Thyroid gland (tissue), 4 donors: ENCODE measurements at places on chromosomes 2 and 18. TPM values are rescaled to one million over a fixed set of nuclear protein-coding genes. Genes with fewer than 3 reads are reported as not detected.

DNA sequence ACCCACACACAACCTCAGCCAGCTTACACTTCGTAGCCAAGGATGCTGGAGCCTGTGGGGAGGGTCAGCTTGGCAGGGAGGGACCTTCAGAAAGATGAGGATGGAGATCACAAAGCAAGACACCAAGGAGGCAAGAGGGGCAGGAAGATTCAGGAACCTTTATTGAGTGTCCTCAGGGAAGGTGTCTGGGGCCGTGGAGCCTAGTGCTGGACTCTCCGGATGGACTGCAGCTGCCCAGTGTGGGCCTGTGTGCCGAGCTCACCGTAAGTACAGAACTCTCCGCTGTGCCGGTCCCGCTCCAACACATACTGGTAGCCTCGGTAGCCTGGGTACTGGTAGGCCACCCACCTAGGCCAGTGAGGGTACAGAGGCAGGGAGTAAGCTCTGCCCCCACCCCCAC is 3.2 kb downstream of the CRYBA2 start:
- peaks cover 50% of the 10 kb centered on the region for H3K27me3 ChIP-seq
- no peaks in the 10 kb centered on the region for H3K36me3 ChIP-seq
- H3K4me1 ChIP-seq: peaks cover 20% of the 10 kb centered on the region

GRCh38 chr2:68806511-68807109 is 64.6 kb downstream of the BMP10 start:
- no peak overlapping the region for H3K27ac ChIP-seq
- no peaks in the 10 kb centered on the region for H3K36me3 ChIP-seq
- H3K4me1 ChIP-seq: peaks cover 22% of the 10 kb centered on the region

GRCh38 chr2:167992278-167992677 is 255.1 kb downstream of the STK39 start:
- no peaks in the 10 kb centered on the region for H3K27me3 ChIP-seq
- no peaks in the 10 kb centered on the region for H3K36me3 ChIP-seq

DNA sequence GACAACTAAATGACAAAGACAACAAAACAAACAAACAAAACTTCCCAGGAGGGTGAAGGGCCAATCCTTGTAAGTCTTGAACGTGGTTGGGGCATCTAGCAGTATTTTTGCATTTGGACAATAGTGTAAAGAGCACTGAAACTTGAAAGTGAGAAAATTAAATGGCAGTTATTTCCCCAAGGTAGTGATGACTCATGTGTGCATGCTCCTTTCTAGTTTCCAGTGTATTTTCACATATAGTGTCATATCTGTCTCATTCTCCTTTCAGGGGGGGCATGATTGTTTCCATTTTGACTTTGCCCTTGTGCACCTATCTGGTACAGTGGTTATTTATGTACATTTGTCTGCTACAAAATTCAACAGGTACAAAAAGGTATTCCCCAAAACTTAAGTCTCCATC is 39.5 kb downstream of the CERS6 start:
- H3K27ac ChIP-seq: no peak overlapping the region
- H3K4me3 ChIP-seq: no peak overlapping the region
- H3K36me3 ChIP-seq: no peaks in the 10 kb centered on the region
- DNase-seq: no peak

GRCh38 chr2:179106342-179106675 is 56.4 kb upstream of the CCDC141 start:
- H3K27me3 ChIP-seq: no peaks in the 10 kb centered on the region
- H3K27ac ChIP-seq: no peak overlapping the region
- H3K36me3 ChIP-seq: peaks cover 10% of the 10 kb centered on the region

DNA sequence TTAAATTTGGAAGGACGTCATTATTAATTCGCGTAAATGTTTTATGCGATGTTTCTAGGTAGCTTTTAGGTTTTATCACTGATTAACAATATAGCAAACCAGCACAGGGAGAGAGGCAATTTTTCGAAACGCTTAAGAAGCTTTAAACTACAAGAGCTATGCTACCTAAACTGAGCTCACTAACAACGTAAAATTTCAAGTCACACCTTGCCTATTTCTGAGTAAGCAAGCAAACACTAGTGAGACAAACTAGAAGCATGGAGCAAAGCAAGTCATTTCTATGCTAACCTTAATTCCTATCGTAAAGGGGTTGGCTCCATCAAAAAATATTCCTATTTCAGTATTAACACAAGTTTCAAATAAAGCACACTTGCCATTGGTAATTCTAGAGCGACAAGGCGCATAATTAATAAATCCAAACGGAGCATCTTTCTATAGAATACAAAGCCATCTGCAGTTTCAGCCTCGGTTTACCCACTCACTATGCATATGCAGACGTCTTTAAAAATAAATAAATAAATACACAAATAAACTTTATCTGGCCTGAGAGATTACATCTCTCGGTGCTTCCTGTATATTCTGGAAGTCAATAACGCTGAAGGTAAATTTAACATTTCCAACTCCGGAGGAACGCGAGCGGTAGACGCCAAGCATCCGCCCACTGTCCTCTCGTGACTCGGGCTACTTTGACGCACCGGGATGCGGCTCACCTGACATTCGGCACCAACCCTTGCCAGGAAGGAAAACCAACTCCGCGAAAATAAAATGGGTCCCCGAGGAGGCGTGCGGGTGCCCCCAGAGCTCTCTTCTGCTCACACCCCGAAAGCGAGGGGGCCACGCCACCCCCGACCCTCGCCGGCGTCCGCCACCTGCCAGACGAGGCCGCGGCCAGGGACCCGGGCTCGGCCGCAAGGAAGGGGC is 947 bp downstream of the ITSN2 start:
- H3K4me3 ChIP-seq: peak overlapping the region; percentile 81
- peak overlapping the region; percentile 97 for H3K27ac ChIP-seq
- no peaks in the 10 kb centered on the region for H3K27me3 ChIP-seq
- peaks cover 23% of the 10 kb centered on the region for H3K4me1 ChIP-seq
- no peaks in the 10 kb centered on the region for H3K36me3 ChIP-seq

DNA sequence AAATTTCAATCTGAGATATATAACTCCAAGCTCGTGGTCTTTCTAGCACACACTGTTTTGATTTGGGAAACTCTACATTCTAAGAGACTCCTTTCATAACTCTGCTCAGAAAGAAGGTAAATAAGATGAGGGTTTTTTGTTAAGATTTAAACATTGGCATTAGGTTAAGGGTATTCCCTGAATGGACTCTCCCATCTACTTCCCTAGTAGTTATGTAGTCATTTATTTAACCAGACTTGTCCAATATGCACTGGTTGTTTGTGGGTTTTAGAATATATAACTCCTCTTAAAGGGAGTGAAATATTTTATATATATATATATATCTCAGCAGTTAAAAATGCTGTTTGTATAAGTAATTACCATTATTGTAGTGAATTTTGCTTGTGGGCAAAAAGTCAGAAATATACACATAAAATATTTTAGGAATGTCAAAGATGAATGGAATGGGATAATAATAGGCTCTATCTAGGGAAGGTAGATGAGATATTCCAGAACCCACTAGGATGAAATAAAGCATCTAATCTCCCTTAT is 61.5 kb upstream of the WDR75 start:
- H3K4me3 ChIP-seq: no peak overlapping the region
- H3K4me1 ChIP-seq: peaks cover 7% of the 10 kb centered on the region
- DNase-seq: no peak

Gene CFC1
- total RNA-seq: not detected

Gene GAL3ST2
- total RNA-seq: not detected
